NCI-H2171 (cell line): ENCODE measurements at places on chromosomes 11 and 22.

DNA sequence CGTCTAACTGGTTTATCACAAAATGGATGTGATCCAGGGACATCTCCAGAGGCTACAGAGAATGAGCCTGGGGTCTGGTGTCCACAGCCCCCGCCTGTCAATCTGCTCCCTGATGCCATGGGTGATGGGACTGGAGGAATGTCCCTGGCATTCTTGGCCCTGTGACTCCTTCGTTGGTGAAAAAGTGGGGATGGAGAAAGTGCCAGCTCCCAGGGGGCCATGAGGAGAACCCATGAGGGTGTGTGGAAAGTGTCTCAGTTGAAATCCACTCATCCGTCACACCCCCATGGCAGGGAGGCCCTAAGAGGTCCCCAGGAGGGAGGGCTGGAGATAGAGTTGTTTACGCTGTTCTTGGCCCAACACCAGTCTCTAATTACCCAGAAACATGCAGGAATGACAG is 322.0 kb downstream of the CTTN start:
- DNase-seq = no peak

- DNase-seq = no peak
Measured at GRCh38 chr11:73585834-73586575, 11.9 kb downstream of the FAM168A start.

DNA sequence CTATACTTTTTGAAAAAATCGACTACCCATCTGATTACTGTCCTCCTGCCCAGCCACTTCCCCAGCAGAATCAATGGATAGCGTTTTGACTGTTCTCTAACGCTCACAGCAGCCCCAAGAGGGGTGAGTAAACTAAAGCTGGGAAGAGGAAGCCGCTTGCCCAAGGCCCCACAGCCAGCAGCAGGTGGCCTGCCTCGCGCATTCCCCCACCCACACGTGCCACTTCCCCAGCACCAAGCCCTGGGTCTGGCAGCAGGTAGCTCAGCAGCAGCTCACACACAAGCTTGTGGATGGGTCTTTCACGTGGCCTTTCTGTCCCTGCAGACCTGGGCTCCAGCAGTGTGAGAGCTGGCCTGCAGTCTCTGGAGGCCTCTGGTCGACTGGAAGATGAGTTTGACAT is 34.3 kb downstream of the TOM1 start:
- DNase-seq = no peak

DNA sequence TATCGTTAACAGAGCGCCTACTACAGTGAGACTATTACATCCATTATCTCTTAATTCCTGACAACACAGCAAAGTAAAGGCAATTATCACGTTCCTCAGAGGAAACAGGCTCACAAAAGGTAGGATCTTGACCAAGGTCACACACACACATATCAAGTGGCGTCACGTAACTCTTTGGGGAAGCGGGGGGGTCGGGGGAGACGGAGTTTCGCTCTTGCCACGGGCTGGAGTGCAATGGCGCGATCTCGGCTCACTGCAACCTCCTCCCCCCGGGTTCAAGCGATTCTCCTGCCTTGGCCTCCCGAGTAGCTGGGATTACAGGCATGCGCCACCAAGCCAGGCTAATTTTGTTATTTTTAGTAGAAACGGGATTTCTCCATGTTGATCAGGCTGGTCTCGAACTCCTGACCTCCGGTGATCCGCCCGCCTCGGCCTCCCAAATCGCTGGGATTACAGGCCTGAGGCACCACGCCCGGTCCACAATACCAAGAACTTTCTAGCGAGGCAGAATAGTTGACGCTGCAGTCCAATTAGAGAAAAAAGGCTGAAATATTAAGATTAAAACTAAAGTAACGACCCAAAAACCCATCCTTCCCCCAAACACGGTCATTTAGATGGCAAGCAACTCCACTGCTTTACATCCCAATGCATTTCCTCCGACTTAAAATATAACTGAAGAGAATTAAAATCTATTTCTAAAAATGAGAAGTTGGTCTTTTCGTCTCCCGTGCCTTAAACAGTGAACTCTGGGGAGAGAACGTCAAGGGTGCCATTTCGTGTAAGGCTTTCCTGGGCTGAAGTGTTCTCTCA is 1.2 kb downstream of the DDX17 start:
- DNase-seq = no peak

GRCh38 chr11:24514219-24514594 is 17.4 kb downstream of the LUZP2 start:
- no peak for DNase-seq

- no peak for DNase-seq
Measured at GRCh38 chr11:57500926-57501325, 14.6 kb downstream of the SLC43A1 start.

DNA sequence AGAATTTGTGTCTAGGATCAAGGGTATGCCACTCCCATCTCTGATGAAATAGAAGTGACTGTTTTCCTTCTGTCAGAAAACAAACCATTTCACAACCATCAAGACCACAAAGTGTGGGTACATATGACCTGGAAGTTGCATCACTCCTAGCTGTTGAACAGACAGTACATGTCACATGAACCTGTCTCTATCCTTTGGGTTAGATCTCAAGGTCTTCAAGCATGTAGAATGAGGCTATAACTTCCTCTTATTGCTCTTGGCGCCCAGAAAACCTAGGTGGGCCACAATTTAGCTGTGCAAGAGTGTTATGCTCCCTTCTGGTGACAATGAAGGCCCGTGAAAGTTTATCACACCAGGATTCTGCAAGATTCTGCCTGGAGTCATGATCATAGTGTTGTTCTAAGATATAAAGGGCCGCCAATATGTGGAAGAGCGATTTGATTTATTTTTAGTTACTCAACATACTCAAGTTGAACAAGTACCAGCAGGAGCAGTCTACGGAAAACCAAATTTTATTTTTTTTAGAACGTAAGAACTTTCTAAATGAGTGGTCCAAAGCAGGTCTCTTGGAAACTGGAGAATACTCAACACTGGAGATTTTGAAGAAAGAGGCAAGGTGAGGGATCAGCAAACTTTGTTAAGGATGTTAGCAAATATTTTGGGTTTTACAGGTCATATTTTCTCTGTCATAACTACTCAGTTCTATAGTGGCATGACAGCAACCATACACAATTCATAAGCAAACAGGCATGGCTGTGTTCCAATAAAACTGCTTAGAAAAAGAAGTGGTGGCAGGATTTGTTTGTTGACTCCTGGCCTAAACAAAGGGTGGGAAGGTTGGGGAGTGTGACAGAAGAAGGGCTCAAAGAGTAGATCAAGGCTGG is 101.8 kb downstream of the USP35 start:
- no peak for DNase-seq

GRCh38 chr22:28883657-28883916 is 215 bp downstream of the ZNRF3 start:
- no peak for DNase-seq

GRCh38 chr22:44067901-44068300 is 43.8 kb downstream of the PARVB start:
- no peak for DNase-seq

DNA sequence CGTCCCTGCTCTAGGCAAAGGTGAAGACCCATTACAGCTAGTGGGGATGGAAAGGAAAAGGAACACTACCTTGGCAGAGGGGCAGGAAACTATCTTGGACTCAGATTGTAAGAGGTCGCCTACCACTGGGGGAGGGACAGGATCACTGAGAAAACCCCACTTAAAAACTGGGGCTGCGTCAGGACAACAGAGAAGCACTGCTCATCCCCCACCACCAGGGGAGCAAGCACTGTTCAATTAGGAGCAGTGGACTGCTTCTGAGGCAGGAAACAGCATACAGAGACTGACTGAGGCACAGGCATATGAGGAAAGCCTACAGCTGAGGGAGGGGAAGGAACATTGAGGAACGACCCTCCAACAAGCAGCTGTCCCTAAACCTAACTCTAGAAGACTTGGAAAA is 20.8 kb upstream of the DLAT start:
- no peak for DNase-seq

DNA sequence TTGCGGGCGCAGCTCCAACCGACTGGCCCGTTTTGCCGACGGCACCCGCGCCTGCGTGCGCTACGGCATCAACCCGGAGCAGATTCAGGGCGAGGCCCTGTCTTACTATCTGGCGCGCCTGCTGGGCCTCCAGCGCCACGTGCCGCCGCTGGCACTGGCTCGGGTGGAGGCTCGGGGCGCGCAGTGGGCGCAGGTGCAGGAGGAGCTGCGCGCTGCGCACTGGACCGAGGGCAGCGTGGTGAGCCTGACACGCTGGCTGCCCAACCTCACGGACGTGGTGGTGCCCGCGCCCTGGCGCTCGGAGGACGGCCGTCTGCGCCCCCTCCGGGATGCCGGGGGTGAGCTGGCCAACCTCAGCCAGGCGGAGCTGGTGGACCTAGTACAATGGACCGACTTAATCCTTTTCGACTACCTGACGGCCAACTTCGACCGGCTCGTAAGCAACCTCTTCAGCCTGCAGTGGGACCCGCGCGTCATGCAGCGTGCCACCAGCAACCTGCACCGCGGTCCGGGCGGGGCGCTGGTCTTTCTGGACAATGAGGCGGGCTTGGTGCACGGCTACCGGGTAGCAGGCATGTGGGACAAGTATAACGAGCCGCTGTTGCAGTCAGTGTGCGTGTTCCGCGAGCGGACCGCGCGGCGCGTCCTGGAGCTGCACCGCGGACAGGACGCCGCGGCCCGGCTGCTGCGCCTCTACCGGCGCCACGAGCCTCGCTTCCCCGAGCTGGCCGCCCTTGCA is 1.0 kb downstream of the FJX1 start:
- DNase-seq = peak; percentile 73

DNA sequence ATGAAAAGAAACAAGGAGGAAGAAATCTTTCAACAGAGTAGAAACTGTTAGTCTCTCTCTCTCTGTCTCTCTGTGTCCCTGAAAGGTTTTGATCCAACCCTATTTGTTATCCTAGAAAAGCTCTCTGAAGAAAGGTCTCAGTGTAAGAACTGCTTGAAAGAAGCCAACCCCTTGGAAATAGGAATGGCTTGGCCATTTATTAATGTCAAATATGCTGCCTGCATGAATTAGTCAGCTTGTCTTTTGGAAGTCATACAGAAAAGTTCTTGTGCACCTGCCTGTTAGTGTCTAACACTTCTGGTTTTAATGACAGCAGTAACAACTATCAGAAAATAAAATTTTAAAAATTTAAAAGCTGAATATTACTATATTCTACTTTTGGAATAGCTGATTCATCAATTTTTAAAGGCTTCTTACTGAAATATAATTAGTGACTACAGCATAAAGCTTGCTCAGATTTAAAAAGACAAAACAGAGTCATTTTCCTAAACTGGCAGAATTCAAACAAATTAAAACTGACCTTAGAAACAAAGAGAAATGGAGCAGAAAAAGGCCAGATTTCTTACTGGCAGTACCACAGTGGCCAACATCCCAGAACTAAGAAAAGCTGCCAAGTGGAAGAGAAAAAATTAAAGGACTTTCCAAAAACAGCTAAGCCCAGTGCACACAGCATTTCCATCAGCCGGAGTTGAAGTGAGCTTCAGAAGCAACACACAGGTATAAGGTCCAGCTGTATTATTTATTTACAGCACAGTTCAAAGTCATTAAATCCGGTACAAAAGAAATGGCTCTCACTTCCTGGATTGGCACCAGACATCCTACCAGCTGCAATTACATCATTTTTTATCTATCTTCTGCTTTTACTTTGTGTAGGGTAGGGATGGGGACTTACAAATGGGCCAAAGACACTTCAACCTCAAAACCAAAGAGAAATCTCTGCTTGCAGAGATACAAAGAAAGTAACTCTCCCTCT is 76.3 kb downstream of the PRCP start:
- DNase-seq = no peak

GRCh38 chr11:86952221-86952875 is 2.8 kb downstream of the FZD4 start:
- no peak for DNase-seq

DNA sequence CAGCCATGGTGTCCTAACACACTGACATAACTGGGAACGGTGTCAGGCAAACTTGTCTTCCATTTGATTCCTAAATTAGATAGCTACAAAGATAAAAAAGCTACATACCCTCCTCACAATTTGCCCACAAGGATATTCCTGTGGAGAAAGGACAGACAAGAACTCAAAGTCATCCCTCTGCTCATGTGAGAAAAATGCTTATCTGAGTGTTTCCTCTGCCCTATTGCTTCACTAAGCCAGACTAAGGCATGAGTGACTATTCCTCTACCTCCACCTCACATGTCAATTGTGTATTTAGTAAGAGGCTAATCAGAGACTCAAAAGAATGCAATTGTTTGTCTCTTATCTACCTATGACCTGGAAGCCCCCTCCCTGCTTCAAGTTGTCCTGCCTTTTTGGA is 247.7 kb downstream of the DDX10 start:
- no peak for DNase-seq

DNA sequence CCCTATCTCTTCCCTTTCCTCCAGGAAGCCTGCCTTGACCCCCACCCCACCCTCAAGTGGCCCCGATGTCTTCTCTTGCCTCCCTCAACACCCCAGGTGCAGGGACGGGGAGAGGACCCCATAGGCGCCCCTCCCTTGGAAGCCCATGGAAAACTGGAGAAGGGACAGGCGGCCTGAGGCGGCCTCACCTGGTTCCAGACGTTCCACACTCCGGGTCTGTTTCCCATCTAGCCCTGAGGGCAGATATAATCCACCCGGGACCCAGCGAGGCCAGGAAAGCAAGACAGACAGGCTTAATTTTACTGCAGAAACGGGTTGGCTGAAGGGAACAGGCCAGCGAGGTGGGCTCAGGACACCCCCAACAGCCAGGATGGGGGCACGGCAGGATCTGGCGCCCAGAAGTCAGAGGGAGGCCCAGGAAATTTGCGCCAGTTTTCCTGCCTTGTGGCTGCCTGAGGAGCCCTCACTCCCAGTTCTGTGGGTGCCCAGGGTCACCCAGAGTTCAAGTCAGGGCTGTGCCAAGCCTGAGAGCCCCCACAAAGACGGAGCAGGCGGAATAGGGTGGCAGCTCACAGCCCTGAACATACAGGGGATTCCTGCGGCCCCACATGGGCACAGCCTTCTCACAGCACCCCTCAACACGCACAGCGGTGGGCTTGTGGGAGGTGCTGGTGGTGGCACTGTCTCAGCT is 3.0 kb upstream of the SIGIRR start:
- no peak for DNase-seq

DNA sequence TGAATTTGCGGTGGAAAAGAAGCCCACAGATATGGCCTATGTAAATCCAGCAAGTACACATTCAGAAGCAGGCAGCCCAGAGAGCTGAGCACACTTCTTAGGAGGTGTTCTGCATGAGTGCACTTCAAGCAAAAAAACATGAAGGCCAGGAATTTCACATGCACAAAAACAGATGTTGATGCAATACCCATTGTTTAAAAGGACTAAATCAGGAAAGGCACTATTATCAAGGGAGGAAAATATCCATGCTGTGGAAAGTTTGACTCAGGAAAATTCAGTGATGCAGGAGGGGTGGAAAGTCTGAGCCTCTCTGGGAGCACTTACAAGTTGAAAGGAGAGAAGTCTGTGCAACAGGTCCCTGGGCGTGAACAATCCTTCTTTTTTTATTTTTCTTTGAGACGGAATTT is 15.8 kb upstream of the CARS1 start:
- DNase-seq = no peak

- DNase-seq = no peak
Measured at GRCh38 chr11:27694992-27695391, 5.3 kb downstream of the BDNF start.

- DNase-seq = no peak
Measured at GRCh38 chr11:65806979-65807378, 20.1 kb downstream of the OVOL1 start.

GRCh38 chr11:103995896-103996295 is 40.5 kb upstream of the DDI1 start:
- no peak for DNase-seq
